Activated CD4-positive, alpha-beta memory T cell treated with anti-CD3 and anti-CD28 coated beads, Interleukin-2, amount 10 ng/mL, durations not matched to agents 7 days and 5 days (primary cell): ENCODE measurements at places on chromosomes 3 and 15.

DNA sequence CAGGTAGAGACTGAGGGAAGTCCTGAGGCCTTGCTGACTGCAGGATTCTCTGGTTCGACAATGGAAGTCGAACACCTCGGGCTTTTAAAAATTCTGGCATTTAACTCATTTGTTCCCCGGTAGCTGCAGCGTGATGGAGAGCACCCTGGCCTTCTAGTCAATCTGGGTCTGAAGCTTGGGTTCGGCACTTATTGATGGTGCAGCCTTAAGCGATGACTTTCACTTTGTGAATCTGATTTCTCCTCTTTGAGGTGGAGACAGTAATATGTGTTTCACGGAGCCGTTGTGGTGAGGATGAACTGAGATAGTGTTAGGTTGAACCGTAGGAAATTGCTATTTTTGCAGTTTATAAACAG is 621 bp upstream of the PARP6 start:
- H3K27me3 ChIP-seq, result no peaks in the 10 kb centered on the region
- peak overlapping the region; percentile 83 for H3K27ac ChIP-seq
- peaks cover 38% of the 10 kb centered on the region for H3K4me1 ChIP-seq
- DNase-seq, result no peak
- peak overlapping the region; percentile 83 for H3K4me3 ChIP-seq
- H3K36me3 ChIP-seq, result peaks cover 8% of the 10 kb centered on the region

- no peaks in the 10 kb centered on the region for H3K36me3 ChIP-seq
- no peak overlapping the region for H3K4me3 ChIP-seq
- no peak for DNase-seq
- no peak overlapping the region for H3K27ac ChIP-seq
- H3K27me3 ChIP-seq, result no peaks in the 10 kb centered on the region
Measured at GRCh38 chr3:64186667-64187064, 38.6 kb downstream of the PRICKLE2 start.

DNA sequence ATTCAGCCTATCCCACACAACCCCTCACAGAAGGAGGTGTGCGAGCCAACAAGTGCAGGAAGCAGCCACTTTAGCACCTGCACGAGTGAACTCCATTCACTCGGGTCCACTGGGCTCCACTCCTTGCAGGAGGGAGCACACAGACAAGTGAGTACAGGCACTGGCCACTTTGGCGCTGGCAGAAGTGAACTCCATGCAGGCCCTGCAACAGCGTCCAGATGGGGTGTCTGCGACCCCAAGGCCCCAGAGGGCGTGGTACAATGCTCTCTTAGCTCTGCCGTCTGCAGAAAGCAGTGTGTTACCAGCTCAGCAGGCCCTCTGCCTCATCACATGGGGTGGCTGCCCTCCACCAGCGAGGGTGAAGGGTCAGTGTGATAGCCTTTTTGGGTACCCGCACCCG is 388.0 kb upstream of the CNTN4 start:
- H3K27ac ChIP-seq, result no peak overlapping the region
- no peaks in the 10 kb centered on the region for H3K4me1 ChIP-seq
- no peak for DNase-seq
- no peak overlapping the region for H3K4me3 ChIP-seq
- H3K36me3 ChIP-seq, result no peaks in the 10 kb centered on the region

GRCh38 chr3:117553461-117553860 is 843.9 kb downstream of the TUSC7 start:
- no peaks in the 10 kb centered on the region for H3K4me1 ChIP-seq
- no peak overlapping the region for H3K4me3 ChIP-seq
- no peak overlapping the region for H3K27ac ChIP-seq
- no peaks in the 10 kb centered on the region for H3K27me3 ChIP-seq
- no peaks in the 10 kb centered on the region for H3K36me3 ChIP-seq

GRCh38 chr3:84108442-84108971 is 850.3 kb upstream of the CADM2 start:
- no peaks in the 10 kb centered on the region for H3K27me3 ChIP-seq
- no peaks in the 10 kb centered on the region for H3K4me1 ChIP-seq
- no peaks in the 10 kb centered on the region for H3K36me3 ChIP-seq
- no peak overlapping the region for H3K4me3 ChIP-seq
- H3K27ac ChIP-seq, result no peak overlapping the region

DNA sequence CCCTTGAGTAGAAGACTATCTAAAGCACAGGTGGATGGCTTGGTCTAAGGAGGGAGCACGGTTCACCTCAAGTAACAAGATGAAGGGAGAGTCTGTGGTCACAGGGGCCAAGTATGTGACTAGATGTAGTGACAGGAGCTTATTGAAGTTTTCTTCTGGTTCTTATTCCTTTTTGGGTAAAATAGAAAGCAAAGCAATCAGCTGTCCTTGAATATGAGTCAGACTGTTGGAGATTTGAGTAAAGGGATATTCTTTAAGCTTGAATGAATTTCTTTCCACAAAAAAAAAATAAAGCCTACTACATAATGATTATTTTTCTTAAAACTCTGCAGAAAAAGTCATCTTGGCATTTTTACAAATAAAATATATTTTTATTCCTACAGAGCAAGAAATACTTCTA is 1.5 kb upstream of the CNTN6 start:
- no peaks in the 10 kb centered on the region for H3K27me3 ChIP-seq
- H3K4me1 ChIP-seq, result no peaks in the 10 kb centered on the region
- H3K27ac ChIP-seq, result no peak overlapping the region
- DNase-seq, result no peak
- no peak overlapping the region for H3K4me3 ChIP-seq
- no peaks in the 10 kb centered on the region for H3K36me3 ChIP-seq

GRCh38 chr15:80730387-80730786 is 35.3 kb downstream of the ABHD17C start:
- no peaks in the 10 kb centered on the region for H3K36me3 ChIP-seq
- H3K4me1 ChIP-seq, result no peaks in the 10 kb centered on the region
- DNase-seq, result no peak
- H3K27me3 ChIP-seq, result no peaks in the 10 kb centered on the region
- H3K27ac ChIP-seq, result no peak overlapping the region
- H3K4me3 ChIP-seq, result no peak overlapping the region

GRCh38 chr15:75570126-75570845 is 8.8 kb downstream of the PTPN9 start:
- no peak for DNase-seq
- H3K4me1 ChIP-seq, result peaks cover 33% of the 10 kb centered on the region
- no peak overlapping the region for H3K4me3 ChIP-seq
- H3K27me3 ChIP-seq, result no peaks in the 10 kb centered on the region
- H3K27ac ChIP-seq, result no peak overlapping the region
- H3K36me3 ChIP-seq, result peaks cover 28% of the 10 kb centered on the region

GRCh38 chr15:29182590-29182989 is 87.0 kb downstream of the NSMCE3 start:
- no peak overlapping the region for H3K4me3 ChIP-seq
- no peaks in the 10 kb centered on the region for H3K36me3 ChIP-seq
- DNase-seq, result no peak

DNA sequence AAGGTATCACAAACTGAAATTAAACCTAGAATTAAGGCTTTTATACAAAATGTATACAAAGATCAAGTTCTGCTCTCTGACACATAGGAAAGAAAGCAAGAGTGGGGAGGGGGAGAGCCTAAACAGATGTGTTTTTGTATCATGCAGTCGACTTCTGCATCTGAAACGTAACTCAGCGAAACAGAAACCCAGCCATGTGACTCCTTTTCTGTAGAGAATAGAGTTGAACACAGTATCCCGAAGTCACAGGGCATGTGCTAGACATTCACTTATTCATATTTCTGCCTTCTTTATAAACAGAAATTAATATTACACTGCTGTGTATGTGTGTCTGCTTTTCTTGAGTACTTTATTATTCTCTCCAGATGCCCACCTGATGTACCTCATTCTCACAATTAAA is 121.0 kb downstream of the PDZRN3 start:
- H3K4me1 ChIP-seq, result no peaks in the 10 kb centered on the region
- no peak overlapping the region for H3K27ac ChIP-seq
- no peaks in the 10 kb centered on the region for H3K36me3 ChIP-seq
- peaks cover 5% of the 10 kb centered on the region for H3K27me3 ChIP-seq
- no peak for DNase-seq

- no peaks in the 10 kb centered on the region for H3K27me3 ChIP-seq
- no peak for DNase-seq
- no peak overlapping the region for H3K4me3 ChIP-seq
- H3K36me3 ChIP-seq, result no peaks in the 10 kb centered on the region
- no peak overlapping the region for H3K27ac ChIP-seq
- H3K4me1 ChIP-seq, result peaks cover 5% of the 10 kb centered on the region
Measured at GRCh38 chr3:69321301-69322157, 64.4 kb downstream of the FRMD4B start.

DNA sequence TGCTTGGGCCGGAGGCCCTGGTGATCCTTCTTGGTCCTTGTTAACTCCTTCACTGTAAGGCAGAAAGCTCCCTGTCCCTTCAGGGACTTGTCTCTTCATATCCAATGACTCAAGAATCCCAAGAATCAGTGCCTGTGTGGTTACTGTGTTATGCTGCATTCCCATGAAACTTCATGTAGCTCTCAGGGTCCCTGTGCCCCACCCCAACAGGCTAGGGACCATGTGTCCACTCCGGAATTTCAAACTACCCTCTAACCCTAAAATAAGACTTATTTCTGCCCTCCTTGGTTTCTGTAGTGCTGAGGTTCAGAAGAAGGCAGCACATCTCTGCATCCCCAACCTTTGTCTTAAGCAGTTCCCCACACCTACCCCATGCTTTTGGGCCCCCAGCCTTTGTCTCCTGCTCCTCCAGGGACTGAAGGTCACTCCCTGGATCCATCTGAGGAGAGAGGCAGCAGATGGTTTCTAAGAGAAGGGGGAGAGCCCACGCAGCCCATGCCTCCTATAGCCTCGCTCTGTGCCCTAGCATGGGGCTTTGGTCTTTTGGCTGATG is 531 bp upstream of the MAP1A start:
- H3K4me1 ChIP-seq, result peaks cover 63% of the 10 kb centered on the region
- H3K27me3 ChIP-seq, result peaks cover 21% of the 10 kb centered on the region
- DNase-seq, result no peak

DNA sequence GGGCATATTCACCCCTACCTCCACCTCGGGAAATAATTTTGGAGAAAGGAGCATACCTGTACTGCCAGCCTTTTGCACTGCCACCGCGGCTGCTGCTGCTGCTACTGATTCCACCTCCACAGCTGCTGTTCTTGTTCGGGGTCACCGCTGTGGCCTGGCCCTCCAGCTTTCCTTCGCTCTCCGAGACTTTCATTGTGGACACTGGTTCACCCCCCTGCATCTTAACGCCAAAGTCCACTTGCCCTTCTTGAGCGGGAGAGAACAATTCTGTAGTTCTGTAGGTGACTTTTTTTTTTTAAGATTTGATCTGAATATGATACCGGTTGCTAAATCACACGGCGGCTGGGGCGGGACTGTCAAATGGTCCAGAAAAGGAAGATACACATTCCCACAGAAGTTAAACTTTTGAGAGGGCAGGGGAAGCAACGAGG is 701 bp downstream of the OSBPL11 start:
- H3K36me3 ChIP-seq, result peaks cover 8% of the 10 kb centered on the region
- H3K27me3 ChIP-seq, result no peaks in the 10 kb centered on the region
- H3K4me3 ChIP-seq, result peak overlapping the region; percentile 97
- H3K4me1 ChIP-seq, result peaks cover 41% of the 10 kb centered on the region

- H3K4me1 ChIP-seq, result peaks cover 30% of the 10 kb centered on the region
- DNase-seq, result peak; percentile 37
- peak overlapping the region; percentile 92 for H3K4me3 ChIP-seq
- peaks cover 5% of the 10 kb centered on the region for H3K36me3 ChIP-seq
- H3K27me3 ChIP-seq, result peaks cover 12% of the 10 kb centered on the region
- H3K27ac ChIP-seq, result peak overlapping the region; percentile 79
Measured at GRCh38 chr15:77418966-77419835, 703 bp downstream of the PEAK1 start.
